Nephron progenitor cell (in vitro differentiated cells): ENCODE measurements at places on chromosomes 6 and 20.

- no peak for DNase-seq
Observed at GRCh38 chr20:35490736-35491181, 35.4 kb downstream of the CEP250 start.

DNA sequence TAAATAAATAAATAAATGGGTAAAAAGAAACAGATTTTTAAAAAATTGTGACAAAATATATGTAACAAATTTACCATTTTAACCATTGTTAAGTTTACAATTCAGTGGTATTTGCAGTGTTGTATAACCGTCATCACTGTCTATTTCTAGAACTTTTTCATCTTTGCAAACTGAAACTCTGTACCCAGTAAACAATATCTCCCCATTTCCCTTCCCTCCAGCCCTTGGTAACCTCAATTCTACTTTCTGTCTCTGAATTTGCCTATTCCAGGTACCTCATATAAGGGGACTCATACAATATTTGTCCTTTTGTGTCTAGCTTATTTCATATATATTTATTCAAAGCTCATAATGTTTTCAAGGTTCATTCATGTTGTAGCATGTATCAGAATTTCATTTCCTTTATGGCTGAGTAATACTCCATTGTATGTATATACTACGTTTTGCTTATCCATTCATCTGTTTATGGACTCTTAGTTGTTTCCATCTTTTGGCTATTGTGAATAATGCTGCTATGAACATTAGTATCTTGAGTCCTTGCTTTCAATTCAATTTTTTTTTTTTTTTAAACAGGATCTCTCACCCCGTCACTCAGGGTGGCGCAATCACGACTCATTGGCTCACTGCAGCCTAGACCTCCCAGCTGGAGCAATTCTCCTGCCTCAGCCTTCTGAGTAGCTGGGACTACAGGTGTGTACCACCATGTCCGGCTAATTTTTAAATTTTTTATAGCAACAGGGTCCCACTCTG is 8.9 kb downstream of the MANBAL start:
- DNase-seq, result no peak

DNA sequence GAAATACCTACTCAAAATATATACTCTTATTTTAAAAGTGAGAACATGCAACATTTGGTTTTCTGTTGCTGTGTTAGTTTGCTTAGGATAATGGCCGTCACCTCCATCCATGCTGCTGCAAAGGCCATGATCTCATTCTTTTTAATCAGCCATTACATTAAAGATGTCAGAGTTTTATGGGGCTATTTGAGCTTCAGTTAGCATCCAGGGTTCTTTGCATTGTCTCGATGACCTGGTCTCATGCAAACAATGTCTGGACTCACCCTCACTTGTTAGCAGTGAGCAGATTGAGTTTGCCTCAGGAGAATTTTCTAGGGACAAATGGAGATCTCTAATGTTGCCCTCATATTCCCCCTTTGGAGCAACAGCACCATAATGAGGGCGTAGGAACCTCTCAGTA is 458.7 kb upstream of the AGPAT4 start:
- DNase-seq, result no peak

DNA sequence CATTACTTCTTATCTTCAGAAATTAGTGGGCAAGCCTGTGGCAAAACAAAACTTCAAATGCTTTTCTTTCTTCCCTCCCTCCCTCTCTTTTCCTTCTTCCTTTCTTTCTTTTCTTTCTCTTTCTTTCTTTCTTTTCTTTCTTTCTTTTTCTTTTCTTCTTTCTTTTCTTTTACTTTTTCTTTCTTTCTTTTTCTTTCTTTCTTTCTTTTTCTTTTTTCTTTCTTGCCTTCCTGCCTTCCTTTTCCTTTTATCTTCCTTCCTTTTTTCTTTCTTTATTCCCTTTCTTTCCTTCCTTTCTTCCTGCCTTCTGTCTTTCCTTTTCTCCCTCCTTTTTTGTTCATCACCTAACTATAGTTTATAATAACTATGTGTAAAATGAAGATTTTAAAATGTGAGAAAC is 295.1 kb downstream of the SMOC2 start:
- DNase-seq, result no peak

DNA sequence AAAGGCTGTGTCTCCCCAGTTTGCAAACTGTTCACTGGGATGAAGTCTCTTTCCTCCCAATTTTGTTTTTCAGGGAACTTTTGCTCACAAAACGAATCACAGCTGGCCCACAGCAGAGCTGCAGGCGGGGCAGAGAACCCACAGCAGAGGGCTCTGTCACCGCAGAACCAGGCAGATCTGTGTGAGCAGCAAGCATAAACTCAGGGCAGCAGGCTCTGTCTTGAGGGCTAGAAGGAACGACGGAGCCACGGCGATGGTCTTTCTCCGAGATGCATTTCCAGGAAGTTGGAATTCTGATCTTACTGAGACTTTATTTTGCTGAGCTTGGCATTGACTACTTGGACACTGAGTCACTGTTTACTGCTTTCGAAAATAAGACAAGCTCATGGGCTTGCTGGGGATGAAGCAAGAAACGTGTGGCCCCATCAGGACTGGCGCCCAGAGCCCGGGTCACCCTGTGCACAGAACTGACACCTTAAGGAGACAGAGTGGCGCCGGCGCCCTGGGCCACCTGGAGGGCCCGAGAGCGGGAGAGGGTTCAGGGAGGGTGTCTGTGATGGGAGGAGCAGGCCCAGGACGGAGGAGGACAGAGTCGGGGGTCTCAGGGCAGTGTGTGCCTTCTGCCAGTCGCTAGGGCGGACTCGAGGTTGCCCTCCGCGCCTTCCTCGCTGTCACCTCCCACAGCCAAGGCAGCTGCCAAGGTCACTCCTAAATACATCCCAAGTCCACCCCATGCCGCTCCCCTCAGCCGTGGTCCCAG is 106.3 kb upstream of the NXT1 start:
- no peak for DNase-seq

GRCh38 chr6:169495601-169496000 is 206.2 kb downstream of the WDR27 start:
- no peak for DNase-seq

GRCh38 chr20:5674176-5674660 is 76.0 kb upstream of the SHLD1 start:
- DNase-seq, result no peak

- DNase-seq, result no peak
Observed at GRCh38 chr6:143516690-143517446, 5.3 kb upstream of the FUCA2 start.

- DNase-seq, result no peak
Observed at GRCh38 chr20:39646874-39647413, 684.8 kb downstream of the DHX35 start.

DNA sequence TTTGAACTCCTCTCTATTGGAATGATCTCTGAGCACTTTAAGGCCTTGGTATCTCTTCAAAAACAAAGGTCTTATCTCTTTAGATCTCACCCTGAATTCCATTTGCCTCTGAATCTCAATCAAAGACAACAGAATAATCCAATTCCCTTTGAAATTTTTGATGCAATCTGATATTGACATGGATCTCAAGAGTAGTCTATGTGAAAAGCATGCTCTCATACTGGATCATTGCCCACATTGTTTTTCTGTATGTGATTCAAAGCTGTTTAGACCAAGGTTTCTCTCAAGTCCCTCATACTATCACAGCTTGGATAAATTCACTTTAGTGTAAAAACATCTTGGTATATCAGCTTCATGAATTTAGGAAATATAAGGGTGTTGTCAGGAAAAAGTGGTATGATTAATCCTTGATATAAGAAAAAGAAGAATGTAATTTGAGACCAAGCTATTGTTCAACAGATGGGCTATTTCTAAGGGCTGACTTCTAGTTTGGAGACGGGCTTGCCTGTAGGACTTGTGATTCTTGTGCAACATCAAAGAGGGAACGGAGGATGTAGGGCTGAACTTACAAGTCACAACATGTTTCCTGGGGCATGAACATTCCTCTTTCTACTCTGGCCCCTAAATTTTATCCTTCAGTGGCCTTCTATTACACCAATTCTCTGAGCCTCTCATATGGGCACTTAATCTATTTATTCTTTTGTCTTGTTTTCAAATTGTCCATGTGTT is 77.9 kb upstream of the CITED2 start:
- DNase-seq, result no peak

DNA sequence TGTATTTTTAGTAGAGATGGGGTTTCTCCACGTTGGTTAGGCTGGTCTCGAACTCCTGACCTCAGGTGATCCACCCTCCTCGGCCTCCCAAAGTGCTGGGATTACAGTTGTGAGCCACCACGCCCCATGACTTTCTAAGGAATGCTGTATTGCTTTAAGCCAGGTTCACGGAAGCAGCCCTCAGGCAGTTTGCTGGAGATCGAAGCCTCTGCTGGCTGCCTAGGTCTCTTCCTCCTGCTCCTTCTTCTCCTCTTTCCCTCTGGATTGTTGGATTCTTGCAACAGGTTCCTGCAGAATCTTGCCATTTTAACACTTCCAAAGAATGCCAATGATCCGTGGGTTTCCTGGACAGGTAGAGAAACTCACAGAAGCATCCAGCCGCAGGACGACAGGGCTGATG is 29.3 kb upstream of the B4GALT5 start:
- DNase-seq, result no peak

DNA sequence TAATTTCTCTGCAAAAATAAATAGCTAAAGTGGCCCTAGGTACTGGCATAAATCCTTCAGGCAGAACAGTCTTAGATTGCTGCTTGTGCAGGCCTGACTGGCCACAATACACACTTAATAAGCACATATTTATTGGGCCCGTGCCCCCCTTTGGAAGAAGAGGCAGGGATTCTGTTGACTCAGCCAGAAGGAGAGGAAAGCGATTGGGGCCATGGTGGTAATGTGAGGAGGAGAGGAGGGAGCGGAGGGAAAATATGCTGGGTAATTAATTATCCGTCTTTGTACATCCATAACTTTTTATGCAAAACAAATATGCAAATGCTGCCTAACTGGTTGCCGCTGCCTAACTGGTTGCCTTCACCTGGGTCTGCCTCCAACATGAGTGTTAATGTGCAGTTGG is 36.2 kb downstream of the CD40 start:
- DNase-seq, result no peak

DNA sequence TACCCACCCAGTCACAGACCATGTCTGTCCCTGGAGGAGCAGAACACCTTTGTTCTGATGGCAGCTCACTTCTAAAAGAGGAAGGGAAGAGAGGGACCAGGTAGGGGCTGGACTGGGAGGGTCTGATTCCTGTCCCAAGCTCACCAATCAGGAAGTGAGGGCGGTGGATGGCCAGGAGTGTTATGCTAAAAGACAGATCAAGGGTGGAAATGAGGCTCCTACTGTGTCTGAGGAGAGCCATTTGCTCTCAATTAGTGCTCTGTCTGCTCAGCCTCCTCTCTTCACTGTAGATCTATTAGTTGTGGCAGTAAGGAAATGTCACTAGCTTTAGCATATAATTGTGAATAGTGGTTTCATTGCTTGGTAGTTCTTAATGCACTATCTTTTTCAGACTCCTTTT is 72.5 kb downstream of the ARMC2 start:
- DNase-seq, result no peak

GRCh38 chr6:11445146-11445545 is 92.4 kb upstream of the TMEM170B start:
- DNase-seq, result no peak

DNA sequence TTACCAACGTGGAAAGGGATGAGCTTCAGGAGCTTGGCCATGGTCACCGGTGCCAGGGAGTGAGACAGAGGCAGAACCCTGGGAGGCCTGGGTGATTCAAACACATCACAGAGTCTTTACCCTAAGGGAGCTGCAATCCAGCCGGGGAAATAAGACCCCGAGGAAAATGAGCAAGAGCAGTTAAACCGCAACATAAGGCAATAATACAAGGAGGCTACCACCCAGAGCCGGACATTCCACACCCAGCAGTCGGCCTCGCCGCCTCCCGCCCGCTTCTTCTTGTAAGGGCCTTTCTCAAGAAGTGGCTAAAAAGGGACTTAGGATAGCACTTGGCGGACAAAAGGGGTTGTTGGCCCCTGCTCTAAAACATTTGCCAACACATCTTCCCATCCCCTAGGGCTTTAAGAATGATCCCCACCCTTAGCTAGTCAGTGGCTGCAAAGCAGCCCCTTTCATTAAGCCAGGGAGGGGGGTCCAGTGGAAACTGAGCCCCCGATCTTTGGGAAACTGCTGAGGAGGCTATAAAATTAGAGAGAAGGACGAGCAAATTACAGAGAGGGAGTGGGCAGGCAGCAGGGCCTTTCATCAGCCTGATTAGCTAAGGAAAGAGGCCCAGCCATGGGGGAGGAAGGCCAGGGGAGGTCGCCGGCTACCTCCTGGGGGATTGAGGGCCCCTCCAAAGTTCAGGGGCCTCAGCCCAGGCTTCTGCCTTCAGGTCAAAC is 34.3 kb downstream of the SNX5 start:
- peak; percentile 33 for DNase-seq
